ENCODE measurements at places on chromosomes 7 and 10.

GRCh38 chr10:132665946-132666704 is 119.8 kb downstream of the NKX6-2 start:
- no peak for DNase-seq

DNA sequence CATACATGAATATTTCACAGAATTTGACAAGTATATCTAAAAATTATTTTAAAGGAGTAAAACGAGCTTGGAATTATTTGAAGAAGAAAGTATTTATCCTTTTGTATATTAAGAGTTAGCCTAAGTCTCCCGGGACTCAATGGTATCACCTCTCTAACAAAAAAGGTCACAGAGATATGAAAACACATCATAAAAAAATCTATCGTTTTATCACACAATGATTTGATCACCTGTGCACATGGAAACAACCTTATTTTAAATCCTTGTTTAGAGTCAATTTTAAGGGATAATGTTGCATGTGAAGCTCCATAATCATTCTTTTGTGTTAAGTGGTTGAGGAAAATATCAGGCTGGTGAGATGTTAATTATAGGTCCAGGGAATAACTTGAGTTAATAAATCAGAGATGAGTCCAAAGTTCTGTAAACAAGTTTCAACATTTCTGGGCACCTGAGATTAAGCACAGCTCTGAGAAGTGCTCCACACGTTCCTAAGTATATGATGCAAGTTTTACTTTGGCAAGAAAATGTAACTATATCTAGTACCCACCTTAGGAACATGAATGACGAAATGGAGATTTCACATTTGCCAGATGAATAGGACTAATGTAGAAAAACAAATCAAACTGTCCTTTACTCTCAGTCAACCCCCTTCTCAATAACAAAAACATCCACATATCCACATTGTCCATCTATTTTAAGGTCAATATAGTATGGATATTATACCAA is 148.5 kb upstream of the AKR1E2 start:
- DNase-seq = no peak

DNA sequence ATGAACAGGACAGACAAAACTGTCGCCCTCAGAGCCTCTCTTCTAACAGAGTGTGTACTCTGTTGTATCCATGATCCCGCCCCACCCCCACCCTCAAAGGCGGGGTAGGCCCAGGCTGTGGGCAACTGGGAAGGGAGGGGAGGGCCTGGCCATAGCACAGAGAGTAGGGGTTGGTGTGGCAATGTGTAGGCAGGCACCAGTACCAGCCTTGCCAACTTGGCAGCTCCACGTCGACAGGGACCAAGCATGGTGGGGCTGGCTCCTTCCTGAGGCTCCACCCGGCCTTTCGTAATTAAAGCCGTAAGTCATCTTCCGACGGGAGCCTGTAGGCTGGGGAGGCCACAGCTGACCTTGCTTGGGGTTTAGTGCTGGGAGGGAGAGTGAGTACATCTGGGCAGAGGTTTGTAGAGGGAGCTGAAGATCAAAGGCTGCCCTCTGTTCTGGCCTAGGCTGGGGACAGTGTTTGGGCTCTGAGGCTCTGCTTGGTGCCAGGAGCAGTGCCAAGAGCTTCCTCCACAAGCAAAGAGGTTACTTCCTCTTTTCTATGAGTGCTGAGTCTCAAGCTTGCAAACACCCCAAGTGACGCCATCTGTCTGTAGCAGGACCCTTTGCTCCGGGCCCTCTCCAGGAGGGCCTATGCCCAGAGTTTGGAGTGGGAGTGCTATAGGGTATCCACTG is 121.6 kb downstream of the C10orf105 start:
- no peak for DNase-seq

DNA sequence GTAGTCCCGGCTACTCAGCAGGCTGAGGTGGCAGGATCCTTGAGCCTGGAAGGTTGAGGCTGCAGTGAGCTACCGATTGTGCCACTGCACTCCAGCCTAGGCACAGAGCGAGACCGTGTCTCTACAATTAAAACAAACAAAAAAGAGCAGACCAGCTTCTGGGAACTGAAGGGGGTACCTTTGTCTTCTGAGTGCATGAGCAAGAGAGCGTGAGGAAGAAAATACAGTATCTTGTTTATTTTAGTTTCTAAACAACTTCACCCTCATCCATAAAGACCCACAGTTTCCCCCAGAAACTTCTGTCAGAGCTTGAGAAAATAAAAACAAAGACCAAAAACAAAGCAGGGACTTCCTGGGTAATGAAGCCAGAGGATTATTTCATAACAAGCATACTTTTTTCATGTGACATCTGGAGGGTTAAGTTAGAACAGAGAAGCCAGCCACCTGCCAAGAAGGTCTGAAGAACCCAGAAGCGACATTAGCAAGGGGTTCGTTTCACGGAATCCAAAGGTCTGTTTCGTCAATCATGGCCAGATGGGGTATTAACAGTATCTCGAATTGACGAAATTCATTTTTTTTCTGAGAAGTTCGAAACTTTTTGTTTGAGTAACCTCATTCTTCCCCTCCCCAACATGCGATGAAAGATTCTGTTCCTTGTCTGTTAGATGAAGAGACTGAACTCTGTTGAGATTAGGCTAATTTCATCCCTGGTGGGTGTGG is 10.2 kb upstream of the IL2RA start:
- DNase-seq = no peak

GRCh38 chr10:66180581-66181318 is 745.1 kb upstream of the LRRTM3 start:
- DNase-seq = no peak

GRCh38 chr7:99790407-99790806 is 6.4 kb upstream of the CYP3A4 start:
- DNase-seq = no peak

DNA sequence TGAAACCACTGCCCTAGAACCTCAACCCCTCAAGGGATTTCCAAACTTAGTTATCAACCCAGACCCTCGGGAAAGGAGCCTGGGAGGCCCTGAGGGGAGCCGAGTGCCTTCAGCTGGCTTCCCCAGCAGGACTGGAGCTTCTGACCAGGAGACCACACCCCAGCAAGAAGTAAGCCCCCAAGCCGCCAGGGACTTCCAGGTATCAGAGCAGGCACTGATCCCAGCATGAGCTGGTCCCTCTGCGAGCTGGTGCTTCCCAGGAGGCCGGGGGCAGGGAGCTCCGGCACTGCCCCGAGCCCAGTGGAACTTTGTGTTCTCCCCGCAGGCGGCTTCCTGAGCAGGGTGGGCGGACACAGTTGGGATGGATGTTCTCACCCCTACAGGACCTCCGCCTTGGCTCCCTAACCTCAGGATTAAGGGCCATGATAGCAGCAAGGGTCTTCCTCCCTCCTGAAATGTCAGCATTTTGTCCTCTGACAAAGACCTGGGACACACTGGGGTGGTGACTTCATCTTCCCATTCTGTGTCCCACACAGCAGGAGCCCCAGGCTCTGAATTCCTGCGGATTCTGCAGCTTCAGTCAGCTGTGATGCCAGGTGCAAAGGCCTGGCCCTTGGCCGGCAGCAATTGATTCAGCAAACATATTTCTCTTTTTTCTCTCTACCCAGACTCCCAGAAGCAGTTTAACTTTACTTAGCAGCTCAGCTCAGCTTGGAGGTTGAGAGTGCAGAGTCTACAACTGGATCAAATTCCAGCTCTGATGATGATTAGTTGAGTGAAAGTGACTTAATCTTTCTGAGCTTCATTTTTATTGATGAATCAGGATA is 11.6 kb downstream of the ATP6V0E2 start:
- no peak for DNase-seq

DNA sequence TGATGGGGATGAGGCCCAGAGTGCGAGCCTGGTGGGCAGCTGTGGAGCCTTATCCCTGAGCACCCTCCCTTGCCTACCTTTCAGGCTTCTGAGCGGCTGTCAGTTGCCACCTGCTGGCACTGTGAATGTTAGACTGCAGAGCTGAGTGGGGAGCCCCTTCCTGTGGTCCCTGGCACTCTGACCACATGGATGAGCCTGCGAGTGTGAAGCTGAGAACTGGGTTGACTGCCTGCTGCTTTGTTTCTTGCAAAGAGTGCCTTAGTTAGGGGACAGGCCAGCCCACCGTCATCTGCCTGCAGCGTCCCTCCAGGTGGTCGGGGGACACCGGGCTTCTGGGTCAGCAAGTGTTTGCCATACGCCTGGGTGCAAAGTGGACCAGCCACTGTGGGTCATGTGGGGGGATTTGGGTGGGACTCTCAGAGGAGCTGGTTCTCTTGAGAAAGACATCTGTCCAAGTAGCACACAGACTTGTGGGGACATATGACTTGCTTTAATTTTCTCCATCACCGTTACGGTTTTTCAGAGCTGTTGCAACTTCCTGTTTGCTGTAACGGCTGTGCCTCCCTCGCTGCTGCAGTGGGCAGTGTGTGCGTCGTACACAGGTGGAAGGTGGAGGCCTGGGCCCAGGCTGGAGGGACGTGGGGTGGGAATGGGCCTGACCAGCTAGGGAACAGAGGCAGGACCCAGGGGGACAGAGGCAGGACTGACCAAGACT is 13.7 kb downstream of the INPP5A start:
- DNase-seq = no peak

DNA sequence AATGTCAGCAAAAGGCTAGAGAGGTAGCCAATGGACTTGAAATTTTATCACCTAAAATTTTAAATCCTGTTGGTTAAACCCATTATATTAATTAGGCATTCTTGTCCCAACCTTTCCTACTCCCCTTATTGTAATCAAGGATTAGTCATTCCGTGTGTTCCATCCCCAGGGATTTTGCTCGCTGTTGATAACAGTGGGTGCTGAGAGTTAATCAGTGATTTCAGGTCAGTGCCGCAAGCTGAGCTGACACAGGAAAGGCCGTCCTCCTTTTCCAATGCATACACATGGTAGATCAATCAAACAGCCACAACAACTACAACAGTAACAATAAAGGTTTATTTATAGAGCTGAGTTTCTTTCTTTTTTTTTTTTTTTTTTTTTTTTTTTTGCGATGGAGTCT is 271.4 kb downstream of the ACTR3B start:
- no peak for DNase-seq

Measured in activated T-helper 1 cell treated with anti-CD3 and anti-CD28 coated beads, Interleukin-2, amount 50 U/mL, for 16 hours (primary cell).